Cardiac ventricle fibroblast (primary cell): ENCODE measurements at places on chromosomes 4 and X. TPM values are rescaled to one million over a fixed set of nuclear protein-coding genes. Genes with fewer than 3 reads are reported as not detected.

The TCEAL6 gene
- not detected in 2 replicates for total RNA-seq

The MAGEA10 gene
- total RNA-seq: not detected in 2 replicates

The EXOC1L gene
- not detected in 2 replicates for total RNA-seq

The USP11 gene
- 25.4 and 31.3 TPM in 2 replicates for total RNA-seq

The MAGEB10 gene
- not detected in 2 replicates for total RNA-seq

The CRMP1 gene
- 0.06 TPM in 1 of 2 replicates, not detected in the other for total RNA-seq

The ZNF157 gene
- total RNA-seq: 0.12 TPM in 1 of 2 replicates, not detected in the other

The CT47A7 gene
- not detected in 2 replicates for total RNA-seq

The COL4A6 gene
- 0.44 and 0.54 TPM in 2 replicates for total RNA-seq

The EVC gene
- 72.1 and 96.1 TPM in 2 replicates for total RNA-seq

The ETDA gene
- total RNA-seq: not detected in 2 replicates

The CYBB gene
- under 0.01 TPM in 1 of 2 replicates, not detected in the other for total RNA-seq

The PABPC4L gene
- 0.50 and 0.88 TPM in 2 replicates for total RNA-seq

The VCX2 gene
- not detected in 2 replicates for total RNA-seq

The FOXP3 gene
- total RNA-seq: not detected in 2 replicates

The GPRASP1 gene
- total RNA-seq: 1.1 and 1.7 TPM in 2 replicates

The HOPX gene
- 2.0 TPM in 1 of 2 replicates, not detected in the other for total RNA-seq

The GPM6B gene
- total RNA-seq: 14.8 and 23.0 TPM in 2 replicates

The ENPEP gene
- total RNA-seq: 0.62 and 0.64 TPM in 2 replicates

The MAGEA11 gene
- total RNA-seq: not detected in 2 replicates

The IBSP gene
- total RNA-seq: not detected in 2 replicates

The FAM47A gene
- total RNA-seq: not detected in 2 replicates

The FRG2 gene
- not detected in 2 replicates for total RNA-seq

The ANTXR2 gene
- total RNA-seq: 43.6 and 45.3 TPM in 2 replicates

The TMEM150C gene
- 3.2 and 4.2 TPM in 2 replicates for total RNA-seq

The H2BW2 gene
- total RNA-seq: not detected in 2 replicates

The PDS5A gene
- 35.4 and 44.8 TPM in 2 replicates for total RNA-seq

The TBC1D14 gene
- total RNA-seq: 18.4 and 24.4 TPM in 2 replicates

The RASGEF1B gene
- total RNA-seq: 1.7 and 2.1 TPM in 2 replicates

The MMGT1 gene
- total RNA-seq: 16.2 and 19.1 TPM in 2 replicates

The NPY1R gene
- total RNA-seq: 0.12 TPM in 1 of 2 replicates, not detected in the other

The AIFM1 gene
- total RNA-seq: 17.4 and 24.1 TPM in 2 replicates

The KIAA0232 gene
- 16.8 and 20.0 TPM in 2 replicates for total RNA-seq

The IGFBP7 gene
- total RNA-seq: 2,633 and 2,649 TPM in 2 replicates

The IQCM gene
- not detected in 2 replicates for total RNA-seq

The ERVMER34-1 gene
- not detected in 2 replicates for total RNA-seq

The XK gene
- under 0.01 TPM in 1 of 2 replicates, not detected in the other for total RNA-seq

The TXK gene
- total RNA-seq: not detected in 2 replicates
